Mesenchymal stem cell (in vitro differentiated cells and primary cell): ENCODE measurements at places on chromosomes 3 and 15.

DNA sequence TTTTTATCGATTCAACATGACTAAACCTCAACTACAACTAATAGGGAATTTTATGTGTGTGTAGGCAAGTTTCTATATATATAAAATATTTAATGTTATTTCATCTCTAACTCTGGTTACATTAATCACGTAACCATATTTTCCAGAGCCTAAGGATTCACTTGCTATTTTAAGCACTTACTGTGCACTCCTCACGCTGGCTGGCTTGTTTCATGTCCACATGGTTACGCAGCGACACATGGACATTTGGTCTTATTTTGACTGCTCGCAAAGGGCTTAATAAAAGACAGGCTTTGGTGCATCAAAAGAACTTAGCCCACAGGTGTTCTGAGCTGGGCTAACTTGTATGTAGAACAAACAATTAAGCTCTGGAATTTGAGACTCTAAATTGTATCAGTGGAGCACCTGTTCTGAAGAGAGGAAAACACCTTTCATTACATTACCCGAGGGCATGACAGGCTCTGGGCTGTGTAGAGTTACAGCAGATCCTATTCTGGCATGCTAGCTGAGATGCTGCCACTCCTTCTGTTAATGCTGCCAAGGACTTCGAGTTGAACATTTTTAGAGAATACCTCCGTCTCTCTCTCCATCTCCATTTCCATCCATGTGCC lies 130.0 kb upstream of the NR2F2 start:
- DNase-seq, result no peak

GRCh38 chr3:38758557-38758956 lies 57.5 kb downstream of the SCN10A start:
- DNase-seq, result no peak

- peak; percentile 58 for DNase-seq
These were observed 59.5 kb upstream of the RYK start for GRCh38 chr3:134309987-134310700.

- no peak for DNase-seq
These were observed 366.6 kb downstream of the GBE1 start for GRCh38 chr3:81394651-81395524.

DNA sequence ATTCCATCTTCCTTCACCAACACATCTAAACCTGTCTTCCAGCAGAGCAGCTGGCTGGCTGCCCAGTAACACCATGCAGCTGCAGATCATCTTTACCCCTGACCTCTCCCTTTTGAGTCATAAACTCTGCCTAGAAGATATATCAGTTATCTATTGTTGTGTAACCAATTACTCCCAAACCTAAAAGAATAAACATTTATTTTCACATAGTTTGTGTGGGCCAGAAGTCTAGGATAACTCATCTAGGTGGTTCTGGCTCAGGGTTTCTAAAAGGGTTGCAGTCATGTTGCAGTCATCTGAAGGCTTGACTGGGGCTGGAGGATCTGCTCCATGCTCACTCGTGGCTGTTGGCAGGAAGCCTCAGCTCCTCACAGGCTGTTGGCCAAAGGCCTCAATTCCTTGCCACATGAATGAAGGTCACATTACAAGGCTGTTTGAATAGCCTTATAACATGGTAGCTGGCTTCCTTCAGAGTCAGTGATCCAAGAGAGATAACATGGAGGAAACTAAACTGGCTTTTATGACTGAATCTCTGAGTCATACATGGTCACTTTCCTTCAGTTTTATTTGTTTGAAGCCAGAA lies 92.8 kb downstream of the GOLIM4 start:
- DNase-seq, result peak; percentile 22

DNA sequence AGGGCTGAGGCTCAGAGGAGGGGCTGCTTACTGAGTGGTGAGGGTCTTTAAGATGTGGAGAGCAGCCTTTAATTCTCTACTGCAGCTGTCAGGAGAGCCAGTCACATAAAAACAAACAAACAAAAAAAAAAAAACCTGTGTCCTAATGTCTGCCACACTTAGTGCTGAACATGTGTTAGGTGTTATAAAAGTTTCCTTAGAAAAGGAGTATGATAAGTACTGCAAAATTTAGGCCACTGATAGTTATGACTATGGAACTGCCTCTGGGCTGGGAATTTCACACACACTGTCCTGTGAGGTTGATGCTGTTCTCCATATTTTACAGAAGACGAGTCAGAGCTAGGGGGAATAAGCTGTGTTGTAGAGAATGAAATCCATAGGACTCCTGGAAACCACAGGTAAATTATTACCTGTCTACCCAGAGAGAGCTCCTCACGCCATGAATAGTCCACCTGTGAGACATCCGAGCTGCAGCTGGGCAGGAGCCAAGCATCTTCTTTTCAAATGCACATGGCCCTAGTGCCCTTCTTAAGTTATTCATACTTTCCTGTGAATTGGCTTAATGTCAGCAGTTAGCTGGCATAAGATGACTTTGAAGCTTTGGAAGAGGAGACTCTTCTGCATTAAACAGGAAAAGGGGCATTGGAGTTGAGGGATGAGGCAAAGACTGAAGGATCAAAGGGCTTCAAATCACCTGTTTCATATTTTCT lies 34.5 kb upstream of the SKOR1 start:
- DNase-seq, result no peak

DNA sequence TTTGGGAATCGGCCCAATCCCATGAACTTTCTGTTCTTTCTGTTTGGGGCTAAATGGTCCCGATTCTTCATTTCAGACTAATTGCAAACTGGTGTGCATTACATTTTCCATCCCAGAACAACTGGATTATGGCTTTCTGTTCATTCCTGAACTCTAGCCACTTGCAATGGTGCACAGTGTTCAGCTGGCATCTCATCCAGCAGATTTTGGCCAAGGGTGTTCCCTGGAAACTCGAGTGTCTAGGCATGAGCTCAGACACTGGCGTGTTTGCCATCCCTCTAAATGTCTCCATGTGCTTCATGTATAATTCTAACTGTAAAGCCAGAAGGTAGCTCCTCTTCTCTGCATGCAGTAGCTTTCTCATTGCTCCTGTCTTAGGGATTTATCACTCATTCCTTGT lies 97.1 kb upstream of the MYZAP start:
- DNase-seq, result no peak

- peak; percentile 19 for DNase-seq
These were observed 18.6 kb upstream of the TRPC1 start for GRCh38 chr3:142705198-142705597.

DNA sequence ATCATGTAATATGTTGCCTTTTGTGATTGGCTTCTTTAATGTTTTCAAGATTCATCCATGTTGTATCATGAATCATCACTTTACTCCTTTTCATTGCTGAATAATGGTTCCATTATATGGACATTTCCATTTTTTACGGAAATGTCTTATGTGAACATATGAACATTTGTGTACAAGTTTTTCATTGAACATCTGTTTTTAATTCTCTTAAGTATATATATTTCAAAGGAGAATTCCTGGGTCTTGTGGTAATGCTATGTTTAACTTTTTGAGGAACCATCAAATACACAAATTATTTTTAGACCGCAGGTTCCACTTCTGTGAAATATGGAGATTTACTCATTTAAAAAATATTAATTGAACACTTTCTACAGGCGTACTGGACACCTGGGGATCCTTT lies 85.7 kb downstream of the ARIH1 start:
- no peak for DNase-seq

- peak; percentile 58 for DNase-seq
These were observed 377.1 kb upstream of the TBL1XR1 start for GRCh38 chr3:177574222-177574856.

GRCh38 chr3:192826214-192827006 lies 91.2 kb downstream of the MB21D2 start:
- no peak for DNase-seq

DNA sequence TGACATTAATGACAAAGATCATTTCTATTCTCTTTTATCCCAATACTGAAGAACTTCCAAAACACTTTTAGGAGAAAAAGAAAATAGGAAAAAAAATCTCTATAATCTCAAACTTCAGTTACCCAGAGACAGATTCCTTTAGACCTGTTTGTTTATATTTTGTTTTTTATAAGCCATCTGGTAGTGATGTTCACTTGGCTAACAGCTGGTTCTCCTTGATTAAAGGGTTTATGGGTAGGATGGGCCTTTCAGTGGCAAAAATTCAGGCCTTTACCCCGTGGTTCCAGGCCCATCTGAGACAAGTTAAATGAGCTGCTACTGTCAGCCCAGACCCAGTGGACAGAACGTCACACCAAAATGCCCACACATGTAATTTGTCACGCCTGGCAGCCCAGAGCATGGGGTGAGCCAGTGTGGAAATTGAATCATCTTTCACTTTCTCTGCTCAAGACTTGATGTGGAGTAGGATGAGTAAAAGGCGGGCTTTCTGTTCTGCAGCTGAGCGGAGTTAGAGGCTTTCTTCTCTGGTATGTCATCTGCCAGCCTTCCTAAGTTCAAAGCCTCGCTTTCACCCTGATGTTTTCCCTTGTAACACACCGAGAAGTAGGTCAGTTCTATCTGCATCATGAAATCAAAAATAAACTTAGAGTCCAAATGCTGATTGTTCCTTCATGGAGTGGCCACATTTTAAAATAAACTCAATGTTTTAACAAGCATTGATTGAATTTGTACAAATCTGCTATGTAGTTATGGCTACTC lies 62.5 kb upstream of the SKOR1 start:
- DNase-seq, result no peak

DNA sequence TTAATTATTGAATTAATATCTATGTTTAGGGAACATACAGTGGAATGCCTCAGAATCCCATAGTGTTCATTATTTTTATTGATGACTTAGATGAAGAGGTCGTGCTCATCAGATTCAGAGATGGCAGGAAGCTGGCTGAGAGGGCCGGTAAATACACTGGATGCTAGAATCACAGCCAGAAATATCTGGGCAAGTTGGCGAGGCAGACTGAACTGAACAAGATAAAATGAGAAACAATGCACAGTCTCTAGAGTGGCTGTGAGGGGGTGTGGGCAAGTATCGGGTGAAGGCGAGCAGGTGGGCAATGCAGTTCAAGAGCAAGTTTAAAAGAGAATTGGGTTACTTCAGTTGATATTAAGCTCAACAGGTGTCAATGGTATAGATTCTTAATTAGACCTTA lies 5.9 kb downstream of the DGKG start:
- DNase-seq, result no peak
